ENCODE measurements at places on chromosomes 6 and 20. TPM values are rescaled to one million over a fixed set of nuclear protein-coding genes. Genes with fewer than 3 reads are reported as not detected.

GRCh38 chr6:40778196-40778595 lies 191.0 kb upstream of the LRFN2 start:
- no peak for DNase-seq

- DNase-seq: no peak
These were observed 39.6 kb downstream of the RNF217 start for GRCh38 chr6:125001684-125002405.

Gene TPD52L2
- 62.1 TPM for total RNA-seq

Gene TEAD3
- 27.0 TPM for total RNA-seq

Gene RAET1G
- total RNA-seq: 0.43 TPM

Gene APOBEC2
- 118 TPM for total RNA-seq

Gene KCNK16
- total RNA-seq: not detected
